ENCODE measurements at places on chromosomes 2 and 18.

DNA sequence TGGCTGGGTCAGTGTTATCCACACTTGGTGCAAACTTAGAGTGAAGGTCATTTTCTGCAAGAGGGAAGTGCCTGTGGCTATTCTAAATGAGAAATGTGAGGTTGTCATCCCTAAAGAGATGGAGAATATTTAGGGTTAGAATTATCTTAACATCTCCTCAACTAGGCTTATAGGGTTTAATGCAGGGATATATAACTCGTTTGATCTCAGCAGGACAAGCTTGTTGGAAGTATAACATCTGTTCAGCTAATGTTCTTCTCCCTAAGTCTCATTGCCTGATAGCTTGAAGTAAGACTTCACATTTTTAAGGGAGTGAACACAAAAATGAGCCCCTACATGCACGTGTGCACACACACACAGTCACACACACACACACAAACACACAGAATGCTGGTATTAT, 75.9 kb upstream of the NRXN1 start:
- DNase-seq = no peak

DNA sequence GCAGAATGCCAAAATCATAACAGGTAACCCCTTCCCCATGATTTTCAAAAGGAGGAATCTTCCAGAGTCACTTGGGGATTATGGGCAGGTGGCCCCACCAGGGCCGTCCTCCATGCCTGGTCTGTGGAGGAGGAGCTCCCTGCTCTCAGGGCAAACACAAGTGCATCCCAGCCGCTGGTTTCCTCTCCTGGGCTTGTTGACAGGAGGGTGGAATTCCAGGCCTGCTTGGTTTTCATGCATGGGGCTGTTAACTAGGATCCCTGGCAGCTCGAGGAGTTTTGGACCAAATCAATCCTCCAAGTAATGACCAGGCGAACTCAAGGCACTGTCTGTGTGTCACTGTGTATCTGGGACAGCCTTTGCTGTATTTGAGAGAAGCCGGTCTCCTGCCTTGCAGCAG, 45.3 kb downstream of the FOSL2 start:
- peak; percentile 17 for DNase-seq

DNA sequence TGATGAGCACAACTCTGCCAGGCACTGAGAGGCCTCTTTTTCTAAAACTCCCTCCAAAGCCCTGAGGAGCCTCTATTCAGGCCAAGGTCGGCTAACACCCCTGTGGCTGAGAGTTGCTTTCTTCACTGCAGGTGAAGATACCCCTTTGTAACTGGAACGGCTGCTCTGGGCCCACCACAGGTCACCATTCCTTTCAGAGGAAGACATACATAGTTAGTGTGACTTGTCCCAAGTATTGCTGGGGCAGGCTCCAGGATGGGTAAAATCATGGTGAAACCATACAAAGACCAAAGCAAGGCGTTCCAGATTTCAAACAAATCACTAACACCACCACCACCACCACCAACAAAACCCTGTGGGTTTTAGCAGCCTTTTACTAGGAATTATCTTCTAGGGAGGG, 36.8 kb downstream of the CHST10 start:
- DNase-seq = no peak

DNA sequence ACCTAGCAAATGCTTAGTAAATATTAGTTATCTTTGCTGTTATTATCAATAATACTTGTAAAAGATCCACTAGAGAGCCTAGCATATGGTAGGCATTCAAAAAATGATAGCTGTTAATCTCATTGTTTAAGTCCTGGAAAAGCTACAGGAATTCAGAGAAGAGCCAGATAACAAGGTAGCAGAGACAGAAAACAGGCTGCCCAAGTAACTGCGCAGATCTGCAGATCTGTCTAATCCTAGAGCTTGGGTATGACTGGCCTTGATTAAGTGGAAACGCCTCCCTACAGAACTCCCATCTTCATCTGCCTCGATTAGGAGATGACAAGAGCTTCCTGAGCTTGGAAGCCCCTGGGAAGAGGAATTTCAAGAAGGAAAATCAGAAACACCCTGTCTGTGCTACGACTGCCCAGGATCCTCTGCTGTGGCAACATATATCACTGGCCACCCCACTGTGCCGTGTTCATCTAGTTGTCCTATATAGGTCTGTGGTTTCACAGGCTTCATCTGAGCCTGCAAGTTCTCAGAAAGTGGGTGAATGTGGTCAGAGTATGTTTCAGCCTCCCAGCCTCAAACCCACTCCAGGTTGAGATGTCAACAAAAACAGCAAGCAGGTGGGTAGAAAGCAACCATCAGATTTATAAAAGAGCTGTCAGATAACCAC, 151.5 kb upstream of the PKDCC start:
- DNase-seq = no peak

DNA sequence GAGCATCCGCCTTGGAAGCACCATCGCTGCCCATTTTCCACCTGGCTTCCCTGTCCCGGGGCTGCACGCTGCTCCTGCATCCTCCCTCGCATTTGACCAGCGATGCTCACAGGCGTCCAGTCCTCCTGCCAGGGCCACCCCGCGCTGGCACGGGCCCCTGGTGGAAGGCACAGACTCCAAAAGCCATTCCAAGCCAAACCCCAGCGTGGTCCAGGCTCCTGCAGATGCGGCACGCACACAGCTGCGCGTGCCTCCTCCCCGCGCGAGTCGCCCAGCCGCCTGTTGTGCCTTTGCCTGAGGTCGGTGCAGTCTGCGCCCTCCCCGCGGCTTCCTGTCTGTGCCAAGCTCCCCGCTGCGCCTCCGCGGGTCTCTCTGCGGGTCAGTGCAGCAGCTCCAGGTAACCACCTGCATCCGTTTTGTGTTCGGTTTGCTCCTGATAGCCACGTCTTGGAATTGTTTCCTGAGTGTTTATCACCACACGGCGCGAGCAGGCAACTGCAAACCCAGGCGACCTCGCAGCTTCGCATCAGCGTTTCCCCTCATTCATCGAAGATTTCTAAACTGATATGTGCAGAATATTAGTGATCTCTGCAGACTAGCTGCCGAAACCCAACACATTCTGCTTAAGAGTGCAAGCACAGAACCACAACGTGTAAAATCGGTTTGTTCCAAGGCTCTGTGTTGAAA, 65.2 kb upstream of the SALL3 start:
- no peak for DNase-seq

DNA sequence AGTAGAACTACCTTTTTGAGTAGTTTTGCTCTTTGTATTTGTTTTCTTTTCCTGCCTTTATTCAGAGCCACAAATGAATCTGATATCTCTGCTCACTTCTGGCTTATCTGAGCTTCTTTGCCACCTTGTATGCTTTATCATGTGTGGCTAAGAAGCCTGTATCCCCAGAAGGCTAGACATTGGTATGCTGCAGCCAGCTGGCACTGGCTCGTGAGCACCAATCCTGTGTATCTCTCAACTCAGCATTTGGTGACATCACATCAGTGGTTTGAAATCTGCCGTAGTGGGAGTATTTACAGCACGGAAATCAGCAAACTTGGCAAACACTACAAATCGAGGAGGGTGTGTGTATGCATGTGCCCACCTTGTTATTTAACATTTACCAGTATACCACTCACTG, 183.7 kb upstream of the LHCGR start:
- DNase-seq = peak; percentile 14

DNA sequence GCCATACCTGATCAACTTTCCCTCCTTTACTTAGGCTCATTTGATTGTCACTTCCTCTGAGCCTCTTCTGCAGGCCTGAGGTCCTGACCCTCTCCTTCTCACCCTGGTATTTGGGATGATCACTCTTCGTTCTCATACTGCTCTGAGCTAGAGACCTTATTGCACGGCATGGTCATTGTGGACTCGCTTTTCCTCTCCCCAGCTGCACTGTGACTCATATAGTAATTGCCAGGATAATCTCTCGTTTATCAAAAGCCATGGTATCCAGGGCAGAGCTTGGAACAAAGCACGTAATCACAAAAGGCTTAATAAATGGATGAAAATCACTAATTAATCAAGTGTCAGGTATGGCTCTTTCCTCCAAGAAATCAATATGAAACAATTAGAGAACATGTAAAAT, 40.9 kb upstream of the TRIB2 start:
- DNase-seq = no peak

GRCh38 chr2:98016908-98017670, 21.3 kb upstream of the TMEM131 start:
- no peak for DNase-seq

GRCh38 chr2:207148020-207148419, 17.7 kb downstream of the KLF7 start:
- DNase-seq = peak; percentile 41

GRCh38 chr2:84958135-84959059, 12.6 kb upstream of the KCMF1 start:
- DNase-seq = peak; percentile 91

Data from DMS79 treated with DMSO at 0.1 percent for 48 hours (cell line).